ENCODE measurements at places on chromosomes 6 and 20. TPM values are rescaled to one million over a fixed set of nuclear protein-coding genes. Genes with fewer than 3 reads are reported as not detected.

GRCh38 chr6:14192216-14192788, 74.7 kb downstream of the CD83 start:
- no peak for DNase-seq

DNA sequence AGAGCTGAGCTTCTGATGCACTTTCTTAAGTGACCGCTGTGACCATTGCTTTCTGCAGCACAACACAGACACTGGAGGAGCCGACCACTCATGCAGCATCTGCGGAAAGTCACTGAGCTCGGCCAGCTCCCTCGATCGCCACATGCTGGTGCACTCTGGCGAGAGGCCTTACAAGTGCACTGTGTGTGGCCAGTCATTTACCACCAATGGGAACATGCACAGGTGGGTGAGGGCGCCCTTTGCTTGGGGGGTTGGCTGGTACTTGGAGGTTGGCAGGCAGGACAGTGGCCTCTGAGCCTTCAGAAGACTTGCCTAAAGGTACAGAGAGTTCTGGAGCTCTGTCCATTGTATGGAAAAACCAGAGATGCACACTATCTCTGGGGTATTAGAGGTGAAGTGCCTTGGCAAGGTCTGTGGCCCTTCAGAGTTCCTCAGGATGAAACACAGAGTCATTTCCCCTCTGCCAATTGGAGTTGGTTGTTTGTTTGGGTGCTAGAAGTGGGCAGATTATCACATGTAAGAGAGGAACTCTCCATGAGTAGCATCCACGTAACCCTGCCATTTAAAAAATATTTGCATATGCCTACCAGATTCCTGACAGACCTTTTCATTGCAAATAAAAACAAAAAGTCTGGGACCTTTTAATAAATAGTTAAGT, 81.5 kb downstream of the RREB1 start:
- DNase-seq = no peak

- DNase-seq = peak; percentile 64
Observed at GRCh38 chr6:43436577-43437282, 9.4 kb downstream of the ABCC10 start.

- DNase-seq = peak; percentile 91
Observed at GRCh38 chr6:71181565-71181964, 107.0 kb upstream of the OGFRL1 start.

- DNase-seq = peak; percentile 22
Observed at GRCh38 chr20:41587523-41587922, 30.7 kb downstream of the CHD6 start.

The APOM gene
- 0.89 TPM for total RNA-seq

- DNase-seq = no peak
Observed at GRCh38 chr6:55136916-55137315, 37.4 kb upstream of the HCRTR2 start.

DNA sequence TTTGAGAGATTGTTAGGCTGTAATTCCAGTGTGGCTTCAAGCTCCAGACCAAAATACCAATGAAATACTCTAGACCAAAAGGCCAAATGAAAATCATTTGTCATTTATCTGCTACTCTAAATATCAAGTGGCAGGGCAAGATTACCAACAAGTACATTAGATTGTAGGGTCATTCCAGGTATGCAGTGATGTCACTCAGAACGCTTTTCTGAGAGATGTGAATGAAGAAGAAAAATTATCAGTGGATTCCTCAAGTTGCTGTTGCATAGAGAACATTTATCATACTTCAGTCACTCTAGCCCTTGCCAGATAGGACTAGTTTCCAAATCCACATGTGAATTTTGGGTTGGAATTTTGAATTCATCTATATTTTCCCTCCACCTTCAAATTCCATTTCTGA, 65.0 kb downstream of the ZFAND3 start:
- DNase-seq = peak; percentile 76

GRCh38 chr6:113306552-113307145, 550.5 kb upstream of the MARCKS start:
- no peak for DNase-seq

The PNPLA1 gene
- not detected for total RNA-seq

DNA sequence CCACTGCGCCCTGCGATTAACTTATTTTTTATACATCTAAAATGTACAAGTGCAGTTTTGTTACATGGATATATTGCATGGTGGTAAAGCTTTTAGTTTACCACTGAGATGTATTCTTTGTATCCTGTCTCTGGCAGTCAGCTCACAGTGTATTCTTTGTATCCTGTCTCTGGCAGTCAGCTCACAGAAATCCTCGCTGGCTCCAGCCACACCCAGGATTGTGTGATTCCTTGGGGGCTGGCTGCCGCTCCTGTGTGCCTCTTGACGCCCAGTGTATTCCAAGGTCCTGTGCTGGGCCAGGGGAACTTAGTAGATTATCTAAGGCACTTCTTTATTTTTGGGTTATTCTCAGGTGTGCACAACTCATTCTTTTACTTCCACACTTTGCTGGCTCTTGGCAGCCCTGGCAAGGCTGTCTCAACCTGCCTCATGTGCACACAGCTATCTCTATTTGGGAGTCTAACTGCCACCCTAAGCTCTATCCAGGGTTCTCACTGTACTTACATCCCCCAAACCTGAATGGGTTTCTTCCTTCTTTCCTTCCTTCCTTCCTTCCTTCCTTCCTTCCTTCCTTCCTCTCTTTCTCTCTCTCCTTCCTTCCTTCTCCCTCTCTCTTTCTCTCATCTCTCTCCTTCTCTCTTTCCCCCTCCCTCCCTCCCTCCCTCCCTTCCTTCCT, 12.4 kb upstream of the RNF24 start:
- no peak for DNase-seq

- DNase-seq = no peak
Observed at GRCh38 chr20:32338665-32339064, 19.5 kb upstream of the ASXL1 start.

GRCh38 chr6:151252634-151253033, 12.9 kb downstream of the AKAP12 start:
- no peak for DNase-seq

Measured in astrocyte (in vitro differentiated cells and primary cell).